NCI-H345 (cell line): ENCODE measurements at places on chromosomes 6 and 20.

- no peak for DNase-seq
These were observed 19.0 kb upstream of the PREX1 start for GRCh38 chr20:48846516-48847492.

DNA sequence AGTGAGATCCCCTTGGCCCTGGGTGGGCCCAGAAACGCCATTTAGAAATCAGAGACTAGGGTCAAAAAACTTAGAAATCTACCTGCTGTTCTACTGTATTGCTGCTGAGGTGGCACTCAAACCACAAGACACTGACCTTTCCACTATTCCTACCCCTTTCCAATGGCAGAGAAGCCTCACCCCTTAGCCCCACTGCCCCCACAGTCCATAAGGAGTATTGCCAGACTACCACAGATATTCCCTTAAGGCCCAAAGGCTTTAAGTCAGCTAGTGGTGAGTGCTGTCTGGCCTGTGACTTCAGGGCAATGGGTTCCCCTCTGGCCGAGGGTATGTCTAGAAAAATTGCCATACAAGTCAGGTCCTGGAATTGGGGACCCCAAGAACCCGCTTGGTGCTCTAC lies 656.1 kb downstream of the COL12A1 start:
- no peak for DNase-seq

- no peak for DNase-seq
These were observed 148.7 kb downstream of the SOX4 start for GRCh38 chr6:21742238-21742660.

DNA sequence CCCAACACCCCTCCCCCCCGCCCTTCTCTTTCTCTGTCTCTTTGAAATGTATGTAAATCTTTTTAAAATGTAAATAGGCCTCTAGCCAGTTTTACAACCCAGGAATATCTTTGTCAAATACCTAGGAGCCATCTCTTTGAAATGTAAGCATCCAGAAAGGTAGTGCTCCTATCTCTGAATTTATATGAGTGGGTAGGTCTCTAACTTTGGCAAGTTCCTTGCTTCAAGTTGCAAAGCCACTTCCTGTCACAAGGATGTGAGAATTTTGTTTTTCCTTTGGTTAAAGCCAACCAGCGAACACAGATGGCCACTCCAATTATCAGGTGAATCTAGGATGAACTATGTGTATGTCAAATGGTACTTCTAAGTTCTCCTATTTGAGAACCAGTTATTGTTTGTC lies 6.2 kb upstream of the DEFB132 start:
- no peak for DNase-seq

DNA sequence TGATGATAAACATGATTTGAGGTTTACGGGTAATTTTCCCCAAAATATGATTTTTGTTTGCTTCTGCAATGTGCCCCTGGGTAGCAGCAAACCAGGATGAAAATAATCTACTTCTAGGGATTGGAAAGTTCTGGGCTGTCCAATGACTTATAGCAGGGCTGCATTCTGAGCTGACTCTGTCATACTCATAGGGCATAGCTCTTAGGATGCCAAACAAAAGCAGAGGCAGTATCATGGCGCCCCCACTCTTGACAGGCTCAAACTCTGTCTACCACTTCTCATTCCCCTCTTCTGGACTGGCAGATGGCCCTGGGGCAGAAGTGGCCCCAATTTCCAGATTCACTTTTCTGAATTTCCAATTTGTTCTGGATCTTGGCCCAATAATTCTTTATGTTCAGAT lies 10.3 kb downstream of the SERPINB1 start:
- DNase-seq: no peak

DNA sequence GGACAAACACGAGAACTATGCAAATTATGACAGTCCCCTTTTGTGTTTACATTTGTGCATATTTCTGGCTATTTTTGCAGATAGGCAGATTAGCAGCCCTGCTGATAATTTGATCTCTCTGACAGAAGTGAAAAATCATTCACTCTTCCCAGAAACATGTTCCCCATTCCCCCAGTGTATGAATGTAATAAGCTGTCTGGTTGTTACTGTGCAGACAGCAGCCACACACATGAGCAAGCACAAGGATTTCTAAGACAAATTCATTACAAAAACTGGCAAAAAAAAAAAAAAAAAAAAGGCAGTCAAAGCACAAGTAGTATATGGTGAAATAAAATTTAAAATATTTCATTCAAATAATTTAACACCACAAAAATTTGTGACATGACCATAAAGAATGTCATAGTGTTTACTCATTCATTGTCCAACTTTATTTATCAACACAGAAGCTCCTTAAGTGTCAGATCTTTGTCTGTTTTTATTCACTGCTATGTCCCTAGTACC lies 95.5 kb upstream of the VGLL2 start:
- no peak for DNase-seq

- peak; percentile 16 for DNase-seq
These were observed 7.9 kb upstream of the GMNN start for GRCh38 chr6:24766680-24767462.

- DNase-seq: no peak
These were observed 10.7 kb upstream of the TCFL5 start for GRCh38 chr20:62872184-62872847.

- peak; percentile 9 for DNase-seq
These were observed 35.8 kb downstream of the GRIK2 start for GRCh38 chr6:101429270-101429669.

DNA sequence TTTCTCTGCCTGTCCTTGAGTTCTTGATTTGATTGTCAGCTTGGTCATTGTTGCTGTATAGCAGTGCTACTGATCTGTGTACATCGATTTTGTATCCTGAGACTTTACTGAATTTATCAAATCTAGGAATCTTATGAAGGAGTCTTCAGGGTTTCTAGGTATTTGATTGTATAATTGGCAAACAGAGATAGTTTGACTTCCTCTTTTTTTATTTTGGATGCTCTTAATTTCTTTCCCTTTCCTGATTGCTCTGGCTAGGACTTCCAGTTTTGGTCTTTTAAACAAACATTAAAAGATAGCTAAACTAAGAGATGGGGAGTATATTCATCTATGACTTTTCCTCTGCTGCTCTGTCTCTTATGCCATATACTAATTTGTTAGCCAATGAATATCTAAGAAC lies 62.4 kb downstream of the NCOA7 start:
- DNase-seq: no peak

GRCh38 chr6:64034910-64035655 lies 399.5 kb downstream of the PHF3 start:
- DNase-seq: no peak

DNA sequence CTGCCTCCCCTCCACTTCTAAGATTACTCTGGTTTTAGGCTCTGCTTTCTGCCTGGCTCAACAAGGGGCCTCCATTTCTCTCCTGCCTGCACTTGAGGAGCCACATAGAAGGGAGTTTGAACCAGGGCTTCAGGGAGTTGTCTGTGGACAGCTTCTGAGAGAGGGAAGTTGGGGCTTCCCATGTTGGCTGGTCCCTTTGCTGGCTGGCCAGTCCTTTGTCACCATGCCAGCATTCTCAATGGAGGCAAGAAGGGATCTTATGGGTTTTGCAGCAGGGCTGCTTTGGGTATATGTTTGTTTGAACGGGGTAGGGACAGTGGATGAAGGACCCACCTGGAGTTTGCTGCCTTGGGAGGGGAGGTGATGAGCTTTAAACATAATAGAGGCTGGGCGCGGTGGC lies 124.9 kb downstream of the CARMIL1 start:
- no peak for DNase-seq
